ENCODE measurements at places on chromosomes 12 and 14.

DNA sequence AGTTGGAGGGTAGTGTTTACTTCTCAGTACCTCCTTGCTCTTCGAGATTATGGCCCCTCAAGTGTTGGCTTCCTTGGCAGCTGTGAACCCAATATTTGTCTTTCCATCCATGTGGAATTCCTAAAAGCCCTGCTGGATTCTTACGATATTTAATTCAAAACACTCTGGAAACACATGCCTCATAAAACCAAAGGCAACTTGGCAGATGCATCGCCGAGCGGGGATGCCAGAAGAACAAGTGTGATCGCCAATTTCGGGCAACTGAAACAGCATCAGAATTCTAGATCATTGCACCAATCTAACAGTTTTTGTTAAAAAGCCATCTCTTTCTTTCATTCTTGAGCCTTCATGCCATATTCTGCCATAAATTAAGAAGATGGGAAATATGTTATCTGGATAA, 934.4 kb downstream of the AACS start:
- DNase-seq, result no peak

GRCh38 chr14:22791301-22791700, 23.9 kb downstream of the SLC7A7 start:
- no peak for DNase-seq

DNA sequence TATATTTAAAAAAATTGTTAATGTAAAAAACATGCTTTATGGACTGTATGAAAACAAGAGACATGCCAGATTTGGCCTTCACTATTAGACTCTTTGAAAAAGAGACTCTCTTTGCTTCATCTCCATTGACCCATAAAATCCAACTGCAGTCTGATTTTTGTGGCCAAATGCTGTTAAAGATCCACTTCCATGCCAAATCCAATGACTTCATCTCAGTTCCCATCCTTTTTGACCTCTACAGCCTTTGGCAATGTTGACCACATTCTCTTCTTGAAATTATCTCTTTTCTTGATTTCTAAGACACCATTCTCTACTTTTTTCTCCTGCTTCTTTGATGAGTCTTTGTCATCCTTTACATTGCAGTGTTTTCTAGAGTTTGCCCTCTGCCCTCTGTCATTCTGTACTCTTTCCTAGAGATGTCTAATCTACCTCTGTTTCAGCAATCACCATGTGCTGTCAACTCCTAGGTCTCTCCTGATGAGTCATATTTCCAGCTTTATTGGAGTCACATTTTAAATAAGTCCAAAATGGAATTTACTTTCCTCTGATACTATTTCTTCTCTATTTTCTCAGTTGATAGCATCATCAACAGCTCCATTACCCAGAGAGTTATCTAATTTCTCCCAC, 2.4 kb downstream of the TMPRSS12 start:
- DNase-seq, result no peak

GRCh38 chr12:25883026-25883916, 75.2 kb upstream of the RASSF8 start:
- no peak for DNase-seq

DNA sequence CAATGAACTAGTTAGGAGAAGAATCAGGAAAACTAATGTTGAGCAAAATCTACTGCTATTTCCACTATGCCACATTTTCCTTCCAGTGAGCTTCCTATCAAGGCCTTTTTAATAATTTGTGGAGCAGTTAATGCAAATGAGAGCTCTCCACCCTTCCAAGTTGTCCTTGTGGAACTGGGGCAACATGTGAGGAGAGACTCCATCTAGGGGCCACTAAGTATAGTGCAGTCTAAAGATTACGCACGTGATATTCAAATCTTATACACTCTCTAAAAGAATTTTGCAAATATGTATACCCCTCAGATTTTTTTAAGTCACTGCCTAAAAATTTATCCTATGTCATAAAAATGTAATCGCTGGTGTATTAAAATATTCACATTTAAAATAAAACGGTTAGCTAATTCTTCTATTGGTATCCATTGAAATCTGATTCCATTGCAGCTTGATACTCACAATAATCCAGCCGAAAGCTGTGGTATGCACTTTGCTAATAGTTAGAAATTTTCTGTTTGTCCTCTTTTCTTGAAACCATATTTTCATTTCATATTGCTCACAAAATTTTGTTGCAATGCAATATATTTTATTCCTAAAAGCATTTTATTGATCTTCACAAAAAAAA, 100.1 kb downstream of the PAH start:
- DNase-seq, result no peak

DNA sequence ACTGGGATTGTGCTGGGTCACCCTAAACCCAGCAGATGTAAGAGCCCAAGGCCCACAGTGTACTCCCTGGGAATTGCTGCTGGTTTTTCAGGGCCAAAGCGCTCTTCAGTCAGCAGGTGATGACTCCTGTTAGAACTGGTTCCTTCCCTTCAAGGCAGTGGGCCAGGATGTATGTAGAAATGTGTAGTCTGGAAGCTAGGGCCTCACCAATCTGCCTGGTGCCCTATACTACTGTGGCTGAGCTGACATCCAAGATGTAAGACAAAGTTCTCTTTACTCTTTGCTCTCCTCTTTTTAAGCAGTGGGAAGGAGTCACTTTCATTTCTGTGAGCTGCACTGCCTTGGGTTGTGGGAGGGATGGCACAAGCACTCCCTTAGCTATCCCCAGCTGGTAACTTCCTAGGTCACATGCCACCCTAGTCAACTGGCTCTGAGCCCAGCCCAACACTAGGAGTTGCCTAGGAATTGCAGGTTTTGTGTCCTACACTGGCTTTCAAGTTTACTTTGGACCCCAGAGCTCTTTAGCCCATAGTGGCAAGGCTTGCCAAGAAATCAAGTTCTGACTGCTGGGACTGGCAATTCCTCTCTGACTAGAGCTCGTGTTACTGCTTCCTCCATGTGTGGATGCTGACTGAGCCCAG, 249.2 kb downstream of the C12orf50 start:
- DNase-seq, result no peak

DNA sequence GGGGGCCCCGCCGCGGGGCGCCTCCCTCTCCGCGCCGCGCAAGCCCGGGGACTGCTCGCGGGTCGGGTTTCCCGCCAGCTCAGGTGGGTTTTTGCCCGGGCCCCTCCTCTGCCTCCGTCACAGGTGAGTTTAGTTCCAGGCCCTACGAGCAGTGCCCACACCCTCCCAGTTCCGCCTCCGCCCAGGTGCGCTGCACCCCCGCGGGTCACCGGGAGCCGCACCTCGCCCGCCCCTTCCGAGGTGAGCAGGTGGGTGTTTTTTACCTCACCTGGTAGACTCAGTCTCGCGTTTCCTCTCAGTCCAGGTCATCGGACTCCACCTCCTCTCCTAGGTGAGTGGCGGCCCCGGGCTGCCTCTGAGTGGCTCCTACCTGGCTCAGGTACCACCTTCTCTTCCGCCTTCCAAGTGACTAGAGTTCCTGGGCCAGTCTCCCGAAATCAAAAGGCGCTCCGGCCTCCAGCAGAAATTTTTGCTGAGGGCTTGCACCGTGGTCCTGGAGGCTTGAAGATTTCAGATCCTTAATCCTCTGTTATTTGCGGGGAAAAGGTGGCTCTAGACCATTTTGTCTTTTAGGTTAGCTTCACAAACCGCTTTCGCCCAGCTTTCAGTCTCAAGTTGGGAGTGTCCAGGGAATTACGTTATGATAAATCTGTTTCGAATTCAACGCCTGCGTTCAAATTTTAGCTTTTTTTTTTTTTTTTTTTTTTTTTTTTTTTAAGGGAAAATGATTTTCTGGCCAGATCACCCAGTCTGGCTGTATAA, at the start of gene TMEM30B:
TMEM30B (minus strand) TSS at position 153 of the 762 bp plus-strand sequence. CDS start 191 bp downstream, outside the sequence.
- no peak for DNase-seq

DNA sequence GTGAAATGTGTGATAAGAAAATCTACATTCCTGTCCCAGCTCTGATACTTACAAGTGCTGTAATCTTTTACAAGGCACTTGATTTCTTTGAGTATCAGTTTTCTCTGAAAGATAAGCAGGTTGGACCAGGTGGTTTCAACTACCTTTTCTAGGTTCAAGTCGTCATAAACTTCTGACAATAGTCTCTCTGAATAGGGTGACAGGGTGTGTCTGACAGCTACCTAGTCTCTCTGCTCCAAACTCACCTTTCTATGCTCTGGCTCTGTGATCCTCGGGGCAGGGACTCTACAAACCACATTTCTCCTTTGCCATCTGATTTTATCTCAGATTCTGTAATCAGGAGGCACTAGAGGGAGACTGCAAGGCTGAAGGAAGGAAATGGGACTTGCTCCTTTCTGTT, 137.7 kb upstream of the SYT1 start:
- no peak for DNase-seq

DNA sequence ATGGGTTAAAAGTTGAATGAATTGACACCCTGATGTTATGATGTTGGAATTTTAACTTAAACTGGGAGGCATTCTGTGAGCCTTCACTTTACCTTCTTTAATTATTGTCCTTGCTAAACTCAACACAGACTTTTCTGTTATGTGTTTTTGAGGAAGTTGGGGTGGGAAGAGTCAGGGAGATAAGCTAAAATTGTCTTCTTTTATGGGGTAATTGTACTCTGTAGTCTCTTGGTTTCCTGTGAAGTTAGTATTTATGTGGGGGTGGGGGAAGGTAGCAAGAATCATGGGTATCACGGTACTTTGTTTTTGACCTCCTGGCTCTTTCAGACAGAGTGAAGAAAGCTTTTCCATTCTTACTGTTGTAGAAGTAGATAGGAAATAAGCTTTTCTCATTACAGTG, 32.9 kb downstream of the RAB21 start:
- DNase-seq, result no peak

GRCh38 chr14:68036202-68036601, 216.6 kb downstream of the RAD51B start:
- DNase-seq, result no peak

- DNase-seq, result no peak
Observed at GRCh38 chr14:67973436-67973835, 153.9 kb downstream of the RAD51B start.

- DNase-seq, result no peak
Observed at GRCh38 chr14:51318813-51319597, 79.0 kb downstream of the TMX1 start.

- DNase-seq, result no peak
Observed at GRCh38 chr12:76024942-76025600, 6.5 kb downstream of the PHLDA1 start.

DNA sequence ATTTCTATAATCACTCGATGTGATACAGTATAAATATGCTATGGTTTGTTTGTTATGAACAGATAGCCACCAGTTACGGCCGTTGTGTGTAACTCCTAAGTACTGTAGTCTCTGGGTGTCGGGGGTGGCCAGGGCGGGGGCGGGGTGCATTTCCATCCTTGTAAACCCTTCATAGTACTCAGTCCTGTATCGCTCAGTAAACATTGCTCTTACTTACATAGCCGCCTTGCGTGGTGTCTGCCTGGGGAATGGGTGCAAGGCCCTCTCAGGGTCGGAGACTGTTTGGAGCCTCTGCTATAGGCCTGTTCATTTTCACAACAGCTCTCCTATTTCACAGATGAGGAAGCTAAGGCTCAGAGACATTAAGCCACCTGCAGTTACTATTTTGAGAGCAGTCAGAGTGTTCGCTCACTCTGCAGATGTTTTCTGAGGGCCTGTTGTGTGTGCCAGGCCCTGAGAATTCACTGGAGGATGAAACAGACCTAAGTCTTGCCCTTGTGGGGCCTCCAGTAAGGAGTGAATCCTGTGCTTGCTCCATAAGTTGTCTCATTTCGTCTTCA, 42.5 kb downstream of the JDP2 start:
- no peak for DNase-seq

- peak; percentile 95 for DNase-seq
Observed at GRCh38 chr12:124379938-124380754, 85.3 kb downstream of the RFLNA start.

- no peak for DNase-seq
Observed at GRCh38 chr12:92553389-92553788, 149.4 kb upstream of the PLEKHG7 start.

DNA sequence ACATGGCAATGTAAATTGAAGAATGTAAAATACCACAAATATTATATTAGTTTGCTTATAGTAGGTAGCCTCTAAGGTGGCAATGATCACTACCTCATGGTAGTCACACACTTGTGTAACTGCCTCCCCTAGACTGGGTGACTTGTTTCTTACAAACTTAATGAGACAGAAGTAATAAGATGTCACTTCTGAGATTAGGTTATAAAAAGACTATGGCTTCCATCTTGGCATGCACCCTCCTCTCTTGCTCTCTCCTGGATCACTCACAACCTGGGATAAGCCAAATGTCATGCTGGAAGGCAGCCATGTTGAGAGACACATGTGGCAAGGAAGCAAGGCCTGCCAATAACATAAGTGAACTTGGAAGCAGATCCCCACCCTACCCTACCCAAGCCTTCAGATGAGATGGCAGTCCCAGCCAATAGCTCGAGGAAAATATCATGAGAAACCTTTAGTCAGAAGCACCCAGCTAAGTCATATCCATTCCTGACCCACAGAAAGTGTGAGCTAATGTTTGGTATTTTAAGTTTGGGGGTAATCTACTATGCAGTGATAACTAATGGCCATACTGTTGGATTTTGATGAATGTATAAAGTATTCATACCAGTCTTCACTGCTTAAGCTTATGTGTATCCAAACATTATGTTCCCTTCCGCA, 43.3 kb downstream of the PPP1R12A start:
- DNase-seq, result no peak

DNA sequence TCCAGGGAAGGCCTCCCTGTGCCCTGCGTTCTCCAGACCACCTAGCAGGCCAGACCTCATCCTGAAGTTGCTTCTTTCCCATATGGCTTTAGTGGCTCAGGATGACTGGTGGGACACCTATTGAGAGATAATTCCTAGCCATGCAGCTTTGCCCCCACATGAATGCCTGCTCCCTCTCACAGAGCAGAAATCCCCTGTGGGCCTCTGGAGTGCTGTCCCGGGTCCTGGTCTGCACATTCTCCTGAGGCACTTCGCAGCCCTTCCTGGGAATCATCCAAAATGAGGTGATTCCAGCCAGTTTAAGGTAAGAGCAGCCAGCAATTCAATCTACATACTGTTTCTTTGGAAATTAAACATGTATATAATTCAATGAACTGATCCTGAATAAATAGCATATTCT, 135.9 kb downstream of the GPR65 start:
- no peak for DNase-seq

GRCh38 chr12:75716291-75717025, 205.0 kb upstream of the KRR1 start:
- no peak for DNase-seq

DNA sequence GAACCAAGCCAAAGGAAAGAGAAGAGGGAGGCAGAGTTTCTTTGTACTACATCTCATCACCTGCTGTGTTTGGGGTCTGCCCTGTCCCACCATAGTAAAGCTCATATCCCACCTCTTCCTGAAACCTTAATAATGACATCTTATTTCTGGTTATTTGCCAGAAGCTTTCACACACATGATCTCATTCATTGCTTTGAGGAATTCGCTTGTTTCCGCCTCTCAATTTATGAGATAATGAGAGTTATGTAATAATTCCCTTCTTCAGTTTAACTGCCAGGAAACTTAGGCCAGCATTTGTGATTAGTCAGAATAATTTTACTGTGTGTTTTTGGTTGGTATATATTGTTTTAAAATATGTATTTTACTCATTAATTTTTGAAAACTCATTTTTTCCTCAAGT, 205.2 kb downstream of the CACNA1C start:
- DNase-seq, result no peak

GRCh38 chr14:66288511-66288910, 197.7 kb upstream of the CCDC196 start:
- DNase-seq, result no peak
